Substantia nigra (tissue), 51 donors: ENCODE measurements at places on chromosomes 2 and 18.

DNA sequence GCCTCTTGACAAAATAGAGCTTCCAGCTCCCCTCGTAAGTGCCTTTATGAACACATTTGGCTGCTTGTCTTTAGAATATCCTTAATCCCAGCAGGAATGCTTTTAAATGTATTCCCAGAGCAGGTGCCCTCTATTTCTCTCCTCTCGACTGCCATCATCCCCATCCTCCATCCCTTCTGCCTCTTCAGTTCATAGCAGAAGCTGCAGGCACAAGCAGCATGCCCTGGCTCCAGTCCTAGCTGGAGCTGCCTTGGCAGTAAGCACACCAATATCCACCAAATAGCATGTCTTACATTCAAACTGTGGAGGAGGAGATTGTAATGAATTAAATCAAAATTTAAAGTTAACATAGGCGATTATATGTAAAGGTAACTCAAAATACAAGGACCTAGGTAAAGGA is 891.3 kb upstream of the SLC39A10 start:
- DNase-seq: no peak

GRCh38 chr2:23069923-23070322 is 315.1 kb upstream of the KLHL29 start:
- DNase-seq: no peak

DNA sequence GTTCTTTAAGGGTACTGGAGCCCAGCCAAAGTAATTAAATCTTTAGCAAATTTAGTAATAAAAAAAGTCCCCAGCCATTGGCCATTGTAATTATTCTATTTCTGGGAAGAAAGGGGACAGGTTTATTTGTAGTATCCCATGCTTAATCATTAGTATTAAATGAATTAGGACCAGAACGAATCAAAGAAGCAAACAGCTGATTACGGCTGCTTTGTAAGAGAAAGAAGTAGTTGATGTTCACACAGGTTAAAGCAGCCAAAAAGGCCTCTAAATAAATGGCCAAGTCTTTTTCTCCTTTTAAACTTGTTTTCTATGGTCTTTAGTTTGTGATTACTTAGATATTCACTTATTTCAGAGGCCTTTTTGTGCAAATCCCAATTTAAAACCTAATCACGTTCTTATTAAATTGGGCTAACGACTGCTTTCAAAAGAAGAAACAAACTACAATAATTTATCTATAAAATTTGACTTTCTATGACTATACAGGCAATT is 48.6 kb upstream of the DNAH7 start:
- DNase-seq: no peak

- DNase-seq: peak; percentile 74
These were observed 121.0 kb downstream of the GYPC start for GRCh38 chr2:126776692-126777619.

DNA sequence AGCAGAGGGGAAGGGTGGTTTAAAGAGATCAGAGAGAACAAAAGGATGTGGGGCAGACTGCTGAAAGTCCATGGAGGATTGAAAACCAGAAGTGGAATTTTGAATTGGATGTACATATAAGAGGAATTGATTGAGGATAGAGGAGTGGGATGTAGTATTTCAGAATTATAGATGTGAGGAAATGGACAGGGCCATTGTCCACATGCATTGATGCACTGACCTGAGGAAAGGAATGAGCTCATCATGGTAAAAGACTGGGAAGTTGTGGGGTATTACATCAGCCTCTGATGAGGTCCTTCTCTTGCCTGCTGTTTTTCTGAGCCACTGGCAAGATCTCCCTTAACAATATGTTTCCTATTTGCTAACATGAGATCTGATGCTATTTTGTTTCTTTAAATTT is 365.7 kb upstream of the FANCL start:
- DNase-seq: no peak

DNA sequence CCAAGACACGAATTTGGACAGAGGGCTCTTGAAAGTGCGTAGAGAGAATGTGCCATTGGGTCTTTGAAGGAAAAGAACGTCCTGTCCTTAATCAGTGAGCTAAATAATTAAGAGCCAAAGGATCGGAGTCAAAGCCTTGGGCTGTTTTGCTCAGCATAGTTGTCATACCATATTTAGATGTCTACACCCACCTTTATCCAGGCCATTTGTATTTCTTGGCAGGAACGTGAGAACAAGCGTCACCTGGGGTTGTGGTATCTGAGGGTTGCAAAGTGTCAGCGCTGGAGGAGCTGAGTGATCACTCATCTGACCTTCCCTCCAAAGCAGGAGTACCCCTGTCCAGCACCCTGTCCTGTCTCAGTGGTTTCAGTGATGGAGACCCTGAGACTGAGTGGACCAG is 4.5 kb downstream of the LPIN1 start:
- no peak for DNase-seq

- DNase-seq: no peak
These were observed 219.7 kb upstream of the CHST9 start for GRCh38 chr18:27404855-27405254.

- DNase-seq: no peak
These were observed 199.3 kb downstream of the MTX2 start for GRCh38 chr2:176468457-176469113.

GRCh38 chr2:42602218-42602875 is 33.9 kb downstream of the MTA3 start:
- DNase-seq: no peak

DNA sequence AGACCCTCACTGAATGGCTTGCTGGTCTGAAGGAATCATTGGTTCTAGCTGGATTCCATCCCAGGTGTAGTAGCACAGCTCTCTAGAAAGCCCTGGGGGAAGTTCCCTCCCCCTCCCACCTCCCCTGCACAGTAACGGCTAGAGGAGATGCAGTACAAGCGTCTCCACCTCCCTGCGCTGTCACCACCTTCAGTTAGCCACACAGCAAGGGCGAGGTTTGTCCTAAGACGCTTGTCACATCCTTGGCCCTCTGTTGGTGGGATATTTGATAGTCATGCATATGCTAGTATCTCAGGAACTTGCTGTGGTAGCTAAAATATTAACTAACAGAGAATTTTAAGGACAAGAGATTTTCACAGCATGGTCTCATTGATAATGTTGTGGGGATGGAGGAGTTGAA is 19.4 kb downstream of the TRAPPC12 start:
- no peak for DNase-seq

DNA sequence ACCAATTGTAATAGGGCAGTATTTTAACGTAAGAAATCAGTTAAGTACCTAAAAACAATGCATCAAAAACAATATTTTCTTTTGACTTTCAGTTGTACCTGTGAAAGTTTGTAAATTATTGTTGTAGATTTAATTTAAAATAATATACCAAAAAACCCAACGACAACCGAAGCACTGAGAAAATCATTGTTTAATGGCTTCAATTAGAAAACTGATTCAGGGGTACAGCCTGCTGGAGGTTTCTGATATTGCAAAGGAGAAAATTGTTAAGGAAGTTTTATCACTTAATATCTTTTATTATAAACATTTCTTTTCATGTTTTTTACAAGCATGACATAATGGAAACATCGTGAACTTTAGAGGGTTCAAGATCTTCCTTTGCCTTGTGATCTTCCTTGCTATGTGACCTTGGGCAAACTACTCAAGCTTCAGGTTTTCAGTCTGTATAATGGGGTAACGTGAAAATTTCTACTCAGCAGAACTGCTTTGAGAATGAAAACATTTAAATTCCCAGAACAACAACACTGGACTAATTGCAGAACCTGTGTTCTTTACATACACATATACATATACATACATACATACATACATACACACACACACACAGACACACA is 76.3 kb upstream of the GLS start:
- no peak for DNase-seq

DNA sequence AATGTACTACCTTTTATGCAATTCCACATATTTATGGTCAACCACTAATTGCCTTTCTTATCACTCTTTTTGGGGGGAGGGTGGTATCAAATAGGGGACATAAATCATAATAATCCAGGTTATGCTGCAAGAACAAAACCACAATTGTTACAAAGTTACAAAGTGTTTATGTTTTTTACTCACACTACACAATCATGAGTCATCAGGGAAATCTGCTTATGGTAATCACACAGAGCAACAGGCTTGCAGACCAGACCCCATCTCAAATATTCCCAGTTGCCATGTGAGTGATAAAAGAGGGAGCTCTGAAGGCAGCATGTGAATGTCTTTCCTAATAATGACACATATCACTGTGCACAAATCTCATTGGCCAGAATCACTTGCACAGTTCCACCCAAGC is 304.7 kb upstream of the TMEFF2 start:
- no peak for DNase-seq

DNA sequence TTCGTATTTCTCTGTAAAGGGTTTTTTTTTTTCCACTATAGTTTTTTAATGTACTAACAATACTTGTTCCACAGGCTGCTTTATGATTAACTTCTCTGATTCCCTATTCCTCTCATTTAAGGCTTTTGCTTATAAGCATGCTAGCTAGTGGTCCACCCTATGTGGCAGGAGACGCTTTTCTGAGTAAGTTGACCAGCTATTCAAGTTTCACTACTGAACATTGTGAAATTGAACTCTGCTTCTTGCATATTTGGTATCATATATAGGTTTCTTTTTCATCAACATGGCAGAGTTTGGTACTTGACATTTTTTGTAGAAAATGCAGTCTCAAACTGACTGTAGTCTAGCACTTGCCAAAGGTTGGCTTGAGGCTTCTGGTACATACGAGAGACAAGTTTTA is 74.2 kb downstream of the OTX1 start:
- DNase-seq: no peak

DNA sequence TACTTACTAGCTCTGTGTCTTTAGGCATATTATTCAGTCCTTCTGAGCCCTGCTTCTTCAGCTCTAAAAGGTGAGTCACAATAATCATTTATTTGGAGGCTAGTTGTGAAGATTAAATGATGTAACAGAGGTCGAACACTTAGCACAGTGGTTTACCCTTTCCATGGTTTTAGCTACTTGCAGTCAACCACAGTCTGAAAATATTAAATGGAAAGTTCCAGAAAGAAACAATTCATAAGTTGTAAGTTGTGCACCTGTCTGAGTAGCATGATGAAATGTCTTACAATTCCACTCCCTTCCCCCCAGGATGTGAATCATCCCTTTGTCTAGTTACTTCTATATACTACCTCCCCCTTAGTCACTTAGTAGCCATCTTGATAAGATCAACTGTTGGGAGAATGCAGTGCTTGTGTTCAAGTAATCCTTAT is 217.6 kb upstream of the THUMPD2 start:
- DNase-seq: no peak

DNA sequence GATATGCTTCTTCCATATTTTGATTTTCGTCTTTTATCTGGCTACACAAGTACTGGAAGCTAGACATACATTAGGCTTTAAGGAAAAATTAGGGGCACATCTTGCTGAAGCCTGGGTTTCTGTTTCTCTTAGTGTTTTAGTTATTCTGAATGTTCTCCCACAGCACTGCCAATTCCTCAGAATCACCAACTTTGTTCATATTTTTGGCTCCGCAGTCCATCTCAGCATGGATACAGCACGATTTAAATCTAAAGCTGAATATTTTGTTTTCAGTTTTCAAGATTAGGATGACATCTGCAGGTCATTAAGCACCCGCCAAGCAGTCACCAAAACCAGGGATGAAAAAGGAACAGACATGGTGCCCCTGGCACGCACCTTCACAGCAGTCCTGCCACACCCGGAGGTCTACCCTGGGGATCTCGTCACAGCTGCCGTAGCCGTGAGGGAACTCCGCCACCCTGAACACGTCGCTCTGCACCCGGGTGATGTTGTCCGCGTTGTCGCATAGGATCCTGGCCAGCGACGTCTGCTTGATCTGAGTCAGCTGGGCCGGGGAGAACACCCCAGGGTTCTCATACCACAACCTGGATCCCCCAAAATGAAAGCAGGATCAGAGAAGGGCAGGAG is 101.2 kb downstream of the PXDN start:
- DNase-seq: no peak

DNA sequence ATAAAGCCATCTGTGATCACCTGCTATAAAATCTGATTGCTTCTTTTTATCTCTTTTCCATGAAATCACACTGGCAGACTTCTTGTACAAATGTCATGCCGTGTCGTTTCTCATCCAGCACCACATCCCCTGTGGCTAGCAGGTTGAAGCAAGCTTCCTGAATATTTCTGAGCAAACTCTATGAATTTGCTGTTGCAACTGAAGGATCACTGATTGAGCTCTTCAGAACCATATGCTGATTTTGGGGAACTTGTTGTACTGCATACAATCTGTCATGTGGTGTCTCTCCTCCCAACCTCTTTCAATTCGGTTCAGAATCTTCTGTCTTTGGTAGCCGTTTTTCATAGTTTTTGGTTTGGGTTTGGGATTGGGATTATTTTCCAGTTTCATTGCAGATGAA is 57.7 kb upstream of the RBMS1 start:
- DNase-seq: no peak

DNA sequence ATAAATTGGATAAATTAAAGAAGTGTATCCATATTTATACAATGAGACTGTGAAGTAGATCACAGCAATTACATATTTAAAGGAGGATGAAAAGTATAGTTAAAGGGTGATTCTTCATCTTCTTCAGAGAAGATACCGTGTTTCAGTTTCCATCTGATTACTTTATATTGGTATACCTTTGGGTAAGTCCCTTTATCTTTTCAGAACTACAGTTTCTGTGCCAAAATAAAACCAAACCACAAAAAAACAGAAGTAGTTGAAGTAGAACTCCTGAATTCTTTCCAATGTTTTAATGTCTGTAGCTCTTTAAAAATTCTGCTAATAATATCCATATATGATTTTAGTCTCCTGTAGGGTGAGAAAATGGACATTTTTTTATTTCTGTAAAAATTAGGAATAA is 231.2 kb upstream of the LINC00305 start:
- DNase-seq: no peak

GRCh38 chr18:73924307-73924706 is 223.3 kb downstream of the FBXO15 start:
- DNase-seq: no peak

DNA sequence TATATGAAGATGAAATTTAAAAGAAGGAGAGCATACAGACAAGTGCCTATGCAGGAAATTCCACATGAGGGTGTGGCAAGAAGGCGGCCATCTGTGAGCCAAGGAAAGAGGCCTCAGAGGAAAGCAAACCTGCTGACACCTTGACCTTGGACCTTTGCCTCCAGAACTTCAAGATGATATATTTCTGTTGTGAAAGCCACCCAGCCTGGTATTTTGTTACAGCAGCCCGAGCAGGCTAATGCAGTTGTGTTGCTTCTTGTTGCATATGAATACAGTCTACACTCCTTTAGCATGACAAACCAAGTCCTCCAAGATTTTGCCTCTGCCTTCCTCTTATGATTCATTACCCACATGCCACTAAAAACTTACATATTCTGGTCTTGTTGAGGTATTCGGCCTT is 374.8 kb upstream of the TRIB2 start:
- no peak for DNase-seq
